ENCODE measurements at places on chromosomes 5 and 9.

GRCh38 chr5:122434205-122434970 lies 122.4 kb downstream of the SNCAIP start:
- no peak for DNase-seq

GRCh38 chr5:116303810-116304209 lies 219.0 kb downstream of the COMMD10 start:
- no peak for DNase-seq

- DNase-seq, result no peak
These were observed 564.4 kb downstream of the SEMA5A start for GRCh38 chr5:8981496-8981895.

- DNase-seq, result no peak
These were observed 142.8 kb downstream of the GADD45G start for GRCh38 chr9:89747596-89747995.

- DNase-seq, result no peak
These were observed 111.0 kb downstream of the NDUFS4 start for GRCh38 chr5:53671447-53671846.

DNA sequence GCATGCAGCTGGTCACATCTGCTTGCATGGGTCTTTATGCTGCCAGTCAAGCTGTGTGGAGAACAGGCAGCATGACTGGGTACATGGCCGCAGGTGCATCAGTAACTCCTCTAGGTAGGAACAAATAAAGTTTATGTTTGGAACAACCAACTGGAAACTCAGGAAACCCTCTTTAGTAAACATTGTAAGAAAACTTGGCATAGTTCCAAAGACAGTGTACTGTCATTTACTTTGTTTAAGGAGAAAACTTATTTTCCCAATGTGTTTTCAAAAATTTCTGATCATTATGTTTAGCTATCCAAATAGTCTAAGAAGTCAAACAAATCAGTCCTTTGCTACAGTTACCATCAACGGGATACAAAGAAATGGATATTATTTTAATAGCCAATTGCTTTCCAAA lies 386.0 kb downstream of the CHSY3 start:
- no peak for DNase-seq

DNA sequence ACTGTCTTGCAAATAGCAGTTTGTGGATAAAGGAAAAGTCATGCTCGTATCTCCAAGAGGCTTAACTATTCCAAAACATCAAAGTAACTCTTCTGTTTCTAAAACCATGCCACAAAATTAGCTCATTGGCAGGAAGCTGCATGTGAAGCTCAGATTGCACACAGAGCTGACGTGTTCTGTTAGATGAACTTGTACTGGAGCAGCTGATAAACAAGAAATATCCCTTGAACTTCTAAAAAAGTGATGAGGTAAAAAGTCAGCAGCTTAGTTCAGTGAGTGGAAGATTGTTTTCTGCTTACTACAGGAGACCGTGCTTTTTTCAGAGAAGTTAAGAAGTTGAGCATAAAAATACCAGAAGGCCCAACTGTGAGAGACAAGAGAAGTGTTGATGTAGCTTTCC lies 113.2 kb downstream of the SLC12A2 start:
- DNase-seq, result no peak

DNA sequence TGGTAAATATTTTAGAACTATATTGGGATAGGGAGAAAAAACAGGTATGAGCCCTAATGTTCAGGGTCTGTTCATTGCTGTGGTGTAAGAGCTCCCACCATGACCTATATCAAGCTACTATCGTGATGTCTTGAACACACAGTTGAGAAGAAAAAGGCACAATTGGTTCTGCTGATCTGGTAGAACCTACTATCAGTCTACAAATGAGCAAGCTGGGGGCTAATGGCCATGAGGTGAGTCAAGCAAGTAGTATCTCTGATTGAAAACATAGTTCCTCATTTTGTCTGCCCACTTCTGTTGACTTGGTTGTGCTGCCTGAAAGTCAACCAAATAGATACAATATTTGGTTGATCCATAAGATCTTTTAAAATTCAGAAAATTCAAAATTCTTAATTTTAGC lies 1026.3 kb downstream of the CDH12 start:
- no peak for DNase-seq

- no peak for DNase-seq
These were observed 5.2 kb upstream of the ARRDC3 start for GRCh38 chr5:91388362-91388761.

DNA sequence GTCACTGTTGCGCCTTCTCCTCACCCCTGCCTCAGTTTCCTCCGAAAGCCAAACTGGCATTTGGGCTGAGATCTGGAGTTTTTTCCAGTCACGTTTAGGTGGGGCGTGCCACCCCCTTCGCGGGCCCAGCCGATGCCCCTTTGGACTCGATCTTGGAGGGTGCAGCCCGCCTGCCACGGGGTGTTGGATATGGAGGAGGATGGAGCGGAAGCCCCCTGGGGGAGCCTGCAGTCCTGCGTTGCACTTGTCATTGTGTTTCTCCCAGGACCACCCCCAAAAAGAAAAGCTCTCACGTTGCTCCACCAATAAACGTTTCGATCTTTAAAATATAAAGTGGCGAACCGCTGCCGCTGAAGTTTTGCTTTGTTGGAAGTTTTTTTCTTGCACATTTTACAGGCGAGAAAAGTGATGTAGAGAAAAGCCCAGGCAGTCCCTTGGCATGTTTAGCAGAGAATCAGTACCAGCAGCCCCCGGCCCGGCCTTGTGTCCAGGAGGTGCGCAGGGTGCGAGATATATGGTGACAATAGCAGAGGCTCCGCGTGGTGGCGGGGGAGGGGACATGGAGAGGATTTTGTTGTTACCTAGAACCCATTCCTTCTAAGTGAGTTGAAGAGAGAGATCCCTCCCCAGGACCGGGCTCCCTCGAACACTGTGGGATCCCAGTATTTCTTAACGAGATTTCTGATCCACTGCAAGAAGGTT lies 681 bp downstream of the F2R start:
- DNase-seq, result no peak

DNA sequence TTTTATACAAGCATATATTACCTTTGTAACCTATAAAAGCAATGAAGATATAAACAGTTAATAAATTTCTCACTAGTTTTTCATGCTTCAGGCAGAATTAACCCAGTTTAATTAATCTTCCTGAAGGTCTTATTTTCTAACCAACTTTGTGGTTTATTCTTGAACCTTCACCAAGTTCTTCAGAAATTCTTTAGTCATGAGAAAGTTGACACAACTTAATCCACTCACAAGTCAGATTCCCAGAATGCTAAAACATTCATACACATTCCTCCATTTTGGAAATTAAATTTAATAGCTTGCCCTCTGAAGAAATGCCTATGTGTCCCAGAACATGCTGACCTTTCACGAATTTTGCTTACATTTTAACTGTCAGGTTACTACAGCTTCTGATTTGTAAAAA lies 105.4 kb upstream of the PAM start:
- DNase-seq, result peak; percentile 44

GRCh38 chr5:111731638-111732037 lies 25.4 kb downstream of the NREP start:
- DNase-seq, result no peak

DNA sequence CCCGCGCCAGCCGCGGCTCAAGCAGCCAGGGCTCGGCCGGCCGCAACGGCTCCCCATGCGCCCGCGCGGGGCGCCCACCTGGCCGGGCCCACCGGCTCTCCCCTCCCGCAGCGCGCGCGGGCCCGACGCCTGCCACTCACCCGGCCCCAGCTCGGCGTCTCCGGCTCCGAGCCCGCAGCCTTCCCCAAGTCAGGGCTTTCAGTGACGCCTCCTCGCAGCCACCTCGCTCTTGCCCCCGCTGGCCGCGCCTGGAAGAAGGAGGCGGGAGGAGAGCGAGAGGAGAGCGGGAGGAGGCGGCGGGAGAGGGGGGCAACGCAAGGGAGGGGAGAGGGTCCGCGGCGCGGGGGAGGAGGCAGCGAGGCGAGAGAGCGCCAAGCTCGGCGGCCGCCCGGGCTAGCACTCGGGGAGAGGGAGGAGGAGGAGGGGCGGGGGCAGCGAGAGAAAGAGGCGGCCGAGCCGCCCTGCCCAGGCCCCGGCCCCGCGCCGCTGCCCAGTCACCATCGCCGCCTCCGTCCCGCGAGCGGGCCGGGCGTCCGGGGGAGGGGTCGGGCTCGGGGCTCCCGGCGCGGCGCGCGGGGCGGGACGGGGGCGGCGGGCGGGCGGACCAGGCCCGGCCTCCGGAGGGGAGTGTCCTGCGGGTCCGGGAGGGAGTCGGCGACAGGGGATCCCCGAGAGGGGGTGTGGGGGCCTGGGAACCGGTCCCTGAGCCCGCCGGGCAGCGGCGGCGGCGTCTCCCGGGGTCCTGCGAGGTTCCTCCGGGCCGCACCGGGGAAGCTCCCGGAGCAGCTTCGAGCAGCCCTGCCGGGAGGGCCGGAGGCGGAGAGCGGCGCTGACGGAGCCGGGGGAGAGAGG lies at the start of gene LHFPL2:
TSS of gene LHFPL2 (minus strand) at position 414 of the 852 bp plus-strand sequence. CDS start 138,559 bp downstream, outside the sequence.
- DNase-seq, result no peak

GRCh38 chr9:126301985-126302603 lies 24.5 kb upstream of the MVB12B start:
- no peak for DNase-seq

GRCh38 chr5:179755022-179755421 lies 22.4 kb downstream of the MAML1 start:
- no peak for DNase-seq

GRCh38 chr9:3367185-3367584 lies 158.6 kb downstream of the RFX3 start:
- no peak for DNase-seq

DNA sequence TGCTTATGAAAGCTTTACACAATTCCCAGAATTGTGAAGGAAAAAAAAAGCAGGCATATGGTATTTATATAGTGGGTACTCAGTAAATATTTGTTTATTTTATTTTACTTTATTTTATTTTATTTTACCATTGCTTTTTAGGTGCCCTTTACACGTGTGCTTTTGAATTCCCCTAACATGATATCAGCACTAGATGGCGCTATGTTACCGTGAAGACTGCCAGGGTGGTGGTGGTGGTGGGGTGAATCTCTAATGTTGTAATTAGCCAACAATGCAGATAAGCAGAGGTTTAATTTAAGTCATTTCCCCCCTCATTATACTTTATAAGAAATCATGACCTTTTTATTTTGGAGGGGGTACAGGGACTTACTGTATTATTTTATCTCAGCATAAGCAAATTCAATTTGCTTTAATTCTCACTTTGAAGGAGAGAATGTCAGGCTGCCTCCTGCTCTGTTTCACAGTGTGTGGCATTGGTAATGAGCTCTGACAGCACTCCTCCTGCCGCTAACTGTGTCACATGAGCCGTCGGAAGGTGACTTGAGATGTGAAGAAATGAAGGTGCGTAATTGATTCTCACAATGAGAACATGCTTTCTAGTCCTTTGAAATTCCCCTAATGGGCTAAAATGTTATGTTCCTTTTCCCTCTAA lies 165.6 kb downstream of the YTHDC2 start:
- peak; percentile 20 for DNase-seq

DNA sequence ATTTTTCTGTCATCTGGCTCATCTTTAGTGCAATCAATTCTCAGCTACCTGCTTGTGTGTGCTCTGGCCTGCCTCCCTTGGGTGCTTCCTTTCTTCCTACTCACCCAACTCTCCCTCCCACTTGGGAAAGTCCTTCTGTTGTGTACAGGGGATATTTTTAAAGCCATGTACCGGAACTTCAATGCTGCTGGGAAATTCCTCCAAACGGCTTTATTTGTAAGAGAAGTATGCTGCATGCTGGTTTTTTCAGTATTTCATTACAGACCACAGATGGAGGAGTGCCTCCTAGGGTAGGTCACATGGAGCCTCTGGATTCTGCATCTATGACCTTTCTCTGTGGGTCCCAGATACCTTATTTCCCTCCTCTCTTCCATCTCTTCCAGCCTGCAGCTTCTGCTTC lies 5.4 kb upstream of the HMHB1 start:
- no peak for DNase-seq

DNA sequence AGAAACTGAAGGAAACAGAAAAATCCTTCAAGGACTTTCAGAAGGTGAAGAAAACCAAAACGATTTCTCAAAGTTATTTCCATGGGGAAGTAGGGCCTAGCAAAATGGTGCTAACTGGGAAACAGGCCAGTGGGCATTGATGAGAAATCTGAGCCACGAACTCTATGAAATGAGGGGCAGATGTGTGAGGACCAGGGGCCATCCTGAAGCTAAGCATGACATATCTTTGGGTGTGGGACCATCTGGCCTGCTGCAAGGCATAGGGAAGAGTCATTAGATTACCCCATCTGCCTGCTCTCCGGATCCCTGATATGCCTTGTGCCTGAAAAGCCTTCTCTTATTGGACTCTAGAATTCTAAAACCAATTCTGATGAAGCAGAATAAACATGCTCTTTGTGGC lies 143.8 kb downstream of the PALM2AKAP2 start:
- no peak for DNase-seq

- DNase-seq, result no peak
These were observed 138.0 kb upstream of the NFIB start for GRCh38 chr9:14451949-14452348.

DNA sequence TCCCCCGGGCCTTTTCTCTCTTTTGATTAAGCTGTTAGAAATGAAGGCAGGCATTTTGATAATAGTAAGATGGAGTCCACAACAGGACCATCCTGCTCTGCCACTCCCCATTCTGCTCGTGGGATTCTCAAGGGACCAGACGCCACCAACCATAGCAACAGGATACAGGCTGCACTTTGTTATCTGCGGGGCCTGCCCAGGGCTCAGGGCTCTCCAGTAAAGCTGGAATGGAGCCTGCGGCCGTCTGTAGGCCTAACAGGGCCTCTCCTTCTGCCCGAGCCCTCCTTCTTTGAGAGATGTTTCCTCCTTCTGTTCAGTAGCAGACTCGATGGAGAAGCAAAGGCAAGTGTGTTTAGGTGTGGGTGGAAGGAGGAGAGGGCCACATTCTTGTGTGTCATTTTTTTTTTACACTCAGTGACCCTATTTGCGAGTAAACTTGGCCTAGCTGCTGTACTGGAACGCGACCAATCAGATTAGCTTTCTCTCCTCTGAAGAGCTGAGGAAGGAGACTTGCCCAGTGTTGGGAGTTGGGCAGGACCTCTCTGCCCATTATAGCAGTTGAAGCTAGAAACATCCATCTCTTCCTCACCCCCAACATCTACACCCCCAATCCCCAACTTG lies 8.9 kb upstream of the EPB41L4B start:
- DNase-seq, result no peak

DNA sequence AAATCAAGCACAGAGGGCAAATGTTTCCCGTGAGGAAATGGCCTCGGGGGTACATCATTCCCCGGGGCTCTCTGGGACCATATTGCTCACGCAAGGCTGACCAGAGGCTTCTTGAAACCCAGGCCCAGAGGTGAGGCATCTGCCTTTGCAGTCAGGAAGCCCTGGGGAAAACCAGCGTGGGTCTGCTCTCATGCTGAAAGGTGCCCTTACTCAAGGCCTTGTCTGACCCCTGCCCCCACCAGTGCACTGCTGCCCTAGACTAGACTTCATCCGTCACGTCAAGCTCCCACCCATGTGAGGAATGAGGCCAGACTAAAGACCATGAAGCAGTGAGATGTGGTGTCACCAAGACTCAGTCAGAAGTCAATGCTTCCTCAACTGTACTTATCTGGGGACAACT lies 66.1 kb downstream of the PAX5 start:
- DNase-seq, result no peak

Measured in fibroblast of skin of left quadriceps (primary cell).